ENCODE measurements at places on chromosomes 4 and X. TPM values are rescaled to one million over a fixed set of nuclear protein-coding genes. Genes with fewer than 3 reads are reported as not detected.

CENPE gene
- 52.9 TPM for total RNA-seq

ESX1 gene
- not detected for total RNA-seq

IL3RA gene
- 35.2 TPM for total RNA-seq

DCLK2 gene
- 0.05 TPM for total RNA-seq

PPBP gene
- total RNA-seq = not detected

ZNF718 gene
- 8.8 TPM for total RNA-seq

DNA sequence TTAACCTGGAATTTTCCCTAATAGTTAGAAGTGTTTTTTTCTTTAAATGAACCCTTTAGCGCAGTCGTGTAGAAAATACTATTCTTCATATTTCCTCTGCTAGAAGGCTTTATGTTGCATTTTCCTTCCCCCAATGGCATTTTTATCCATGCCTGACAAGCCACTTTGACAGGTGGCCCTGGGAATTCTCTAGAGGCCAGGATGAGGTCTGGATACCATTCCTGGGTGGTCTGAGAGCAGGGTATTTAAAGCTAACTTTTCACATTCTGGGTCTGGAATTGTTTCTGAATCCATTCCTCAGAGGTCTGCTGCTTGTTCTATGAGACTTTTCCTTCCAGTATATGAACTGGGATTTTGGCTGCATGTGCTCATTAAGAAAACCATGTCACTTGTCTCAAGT lies 31.2 kb upstream of the PDGFRA start:
- H3K4me3 ChIP-seq = no peak overlapping the region
- no peaks in the 10 kb centered on the region for H3K4me1 ChIP-seq
- no peaks in the 10 kb centered on the region for H3K27me3 ChIP-seq
- H3K27ac ChIP-seq = no peak overlapping the region
- no peaks in the 10 kb centered on the region for H3K36me3 ChIP-seq
- DNase-seq = no peak

DNA sequence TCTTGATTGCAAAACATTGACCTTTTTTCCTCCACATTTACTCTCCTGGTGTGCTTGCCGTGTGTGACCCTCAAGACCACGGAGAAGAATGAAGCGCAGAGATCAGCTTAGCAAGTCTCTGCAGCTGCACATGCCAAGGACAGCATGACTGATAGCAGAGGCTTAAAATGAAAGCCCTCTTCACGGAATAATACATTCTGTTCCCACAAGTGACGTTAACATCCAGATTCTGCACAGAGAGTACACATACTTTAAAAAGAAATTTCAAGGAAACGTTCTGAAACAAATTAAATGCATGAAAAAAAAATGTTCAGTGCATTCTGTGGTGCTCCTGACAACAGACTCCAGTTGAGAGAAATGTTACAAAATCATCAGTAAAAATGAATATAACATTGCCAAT lies 60.9 kb downstream of the SLC7A11 start:
- H3K4me3 ChIP-seq = no peak overlapping the region
- H3K36me3 ChIP-seq = peaks cover 31% of the 10 kb centered on the region
- H3K27ac ChIP-seq = no peak overlapping the region
- H3K4me1 ChIP-seq = no peaks in the 10 kb centered on the region
- DNase-seq = no peak
- H3K27me3 ChIP-seq = no peaks in the 10 kb centered on the region

- no peaks in the 10 kb centered on the region for H3K36me3 ChIP-seq
- no peak for DNase-seq
- no peaks in the 10 kb centered on the region for H3K27me3 ChIP-seq
- no peak overlapping the region for H3K4me3 ChIP-seq
- no peak overlapping the region for H3K27ac ChIP-seq
Observed at GRCh38 chr4:15414551-15415091, 13.2 kb upstream of the C1QTNF7 start.

DNA sequence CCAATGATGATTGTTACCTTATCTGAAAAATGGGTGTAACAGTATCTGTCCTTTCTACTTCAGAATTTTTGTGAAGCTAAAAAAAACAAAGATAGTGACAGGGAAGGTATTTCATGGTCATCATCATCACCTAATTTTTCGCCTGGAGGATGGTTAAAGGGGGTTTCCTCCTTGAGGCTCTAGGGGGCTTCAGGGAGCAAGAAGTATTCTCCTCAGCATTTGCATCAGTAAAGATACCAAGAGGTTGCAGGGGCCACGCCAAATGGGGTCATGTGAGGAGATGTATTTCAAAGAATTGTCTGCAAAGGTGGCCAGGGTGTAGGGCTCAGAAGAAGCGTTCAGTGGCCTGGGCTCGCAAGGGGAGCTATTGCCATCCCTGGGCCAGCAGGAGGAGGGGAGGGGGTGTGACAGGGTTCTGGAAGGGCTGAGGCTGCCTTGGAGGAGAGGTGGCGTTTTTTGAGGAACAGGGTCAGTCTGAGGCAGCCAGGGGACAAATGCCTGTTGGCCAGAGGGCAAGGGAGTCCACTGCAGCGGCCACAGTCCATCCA lies 7.3 kb upstream of the NSG1 start:
- H3K36me3 ChIP-seq = no peaks in the 10 kb centered on the region
- H3K4me1 ChIP-seq = peaks cover 2% of the 10 kb centered on the region
- DNase-seq = no peak
- peaks cover 19% of the 10 kb centered on the region for H3K27me3 ChIP-seq
- no peak overlapping the region for H3K4me3 ChIP-seq

- peak overlapping the region; percentile 22 for H3K4me3 ChIP-seq
- H3K27me3 ChIP-seq = no peaks in the 10 kb centered on the region
- peak overlapping the region; percentile 71 for H3K27ac ChIP-seq
- H3K4me1 ChIP-seq = peaks cover 99% of the 10 kb centered on the region
- DNase-seq = peak; percentile 81
Observed at GRCh38 chr4:10106421-10107039, 10.1 kb downstream of the WDR1 start.

- no peaks in the 10 kb centered on the region for H3K36me3 ChIP-seq
- no peak overlapping the region for H3K27ac ChIP-seq
- H3K4me1 ChIP-seq = no peaks in the 10 kb centered on the region
- no peak for DNase-seq
Observed at GRCh38 chr4:88567591-88567990, 24.7 kb upstream of the HERC3 start.

GRCh38 chr4:39641451-39641850 lies 2.8 kb upstream of the SMIM14 start:
- no peak for DNase-seq
- peaks cover under 1% of the 10 kb centered on the region for H3K27me3 ChIP-seq
- no peak overlapping the region for H3K27ac ChIP-seq
- H3K36me3 ChIP-seq = no peaks in the 10 kb centered on the region

DNA sequence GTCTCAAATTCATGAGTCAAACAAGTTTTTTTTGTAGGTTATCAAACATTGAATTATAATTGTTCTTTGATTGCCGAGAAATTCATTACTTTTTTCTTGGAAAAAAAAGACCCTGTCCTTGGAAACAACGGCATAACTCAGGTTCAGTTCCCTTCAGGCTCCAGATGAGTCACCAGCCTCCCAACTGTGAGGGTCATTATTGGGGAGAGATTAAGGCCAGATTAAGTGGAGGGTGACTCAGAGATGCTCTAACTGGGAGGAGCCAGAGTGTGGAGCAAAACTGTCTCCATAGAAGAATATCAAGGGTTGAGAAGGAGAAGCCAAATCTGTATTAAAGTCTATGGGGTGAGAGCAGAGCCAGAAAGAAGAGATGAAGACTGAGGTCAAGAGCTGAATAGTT lies 9.6 kb downstream of the ADGRG4 start:
- H3K27ac ChIP-seq = no peak overlapping the region
- no peak overlapping the region for H3K4me3 ChIP-seq
- peaks cover 2% of the 10 kb centered on the region for H3K27me3 ChIP-seq
- no peaks in the 10 kb centered on the region for H3K4me1 ChIP-seq

All from activated CD4-positive, alpha-beta memory T cell treated with anti-CD3 and anti-CD28 coated beads, Interleukin-2, amount 10 ng/mL, durations not matched to agents 7 days and 5 days (primary cell).